ENCODE measurements at places on chromosomes 3 and 15. TPM values are rescaled to one million over a fixed set of nuclear protein-coding genes. Genes with fewer than 3 reads are reported as not detected.

- no peak for DNase-seq
- peaks cover 16% of the 10 kb centered on the region for H3K4me1 ChIP-seq
- no peaks in the 10 kb centered on the region for H3K27me3 ChIP-seq
These were observed 171.1 kb upstream of the ICE2 start for GRCh38 chr15:60649845-60650548.

The GTF2A2 gene
- 78.3 TPM for total RNA-seq

DNA sequence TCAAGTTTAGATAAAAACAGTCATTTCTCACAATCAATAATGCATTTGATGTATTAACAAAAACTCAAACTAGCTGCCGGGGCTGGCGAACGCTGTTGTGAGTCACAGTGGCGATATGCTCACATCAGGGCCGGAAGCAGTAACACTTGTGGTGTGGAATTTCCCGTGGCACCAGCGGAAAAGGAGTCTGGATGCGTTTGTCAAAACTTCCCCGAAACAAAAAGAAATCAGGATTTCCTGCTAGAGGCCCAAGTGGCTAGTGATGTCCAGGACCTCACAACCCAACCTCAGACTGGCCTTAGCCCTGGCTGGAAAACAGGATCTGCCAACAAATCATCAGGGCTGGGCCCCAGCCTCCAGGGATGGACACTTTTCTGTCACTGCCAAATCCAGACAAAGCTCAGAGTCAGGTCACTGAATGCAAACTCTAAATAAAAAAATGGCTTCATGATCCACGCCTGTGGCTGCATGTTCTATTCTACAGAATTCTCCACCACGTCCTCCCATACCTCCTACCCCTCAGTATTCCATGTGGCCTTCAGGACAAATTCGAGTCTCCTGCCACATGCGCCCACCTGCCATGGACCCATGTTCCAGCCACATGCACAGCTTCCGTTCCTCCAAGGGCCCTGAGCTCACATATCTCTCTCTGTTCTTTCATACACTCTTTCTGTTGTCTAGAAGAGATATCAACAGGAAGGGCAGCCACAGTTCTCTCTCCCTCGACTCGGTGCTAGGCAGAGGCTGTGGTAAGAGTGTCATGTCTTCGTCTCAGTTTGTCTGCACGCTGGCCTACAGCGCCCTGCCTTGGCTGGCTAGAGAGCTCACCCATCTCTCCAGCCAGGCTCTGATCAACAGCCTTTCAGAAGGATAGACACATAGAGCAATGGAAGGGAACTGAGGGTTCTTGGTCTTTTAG, 35.4 kb downstream of the EHD4 start:
- peak overlapping the region; percentile 45 for H3K27ac ChIP-seq
- no peak for DNase-seq
- no peaks in the 10 kb centered on the region for H3K27me3 ChIP-seq

GRCh38 chr3:47485812-47486211, 10.1 kb upstream of the SCAP start:
- no peak overlapping the region for H3K27ac ChIP-seq
- peaks cover 7% of the 10 kb centered on the region for H3K36me3 ChIP-seq
- H3K4me1 ChIP-seq = peaks cover 11% of the 10 kb centered on the region
- no peak for DNase-seq

DNA sequence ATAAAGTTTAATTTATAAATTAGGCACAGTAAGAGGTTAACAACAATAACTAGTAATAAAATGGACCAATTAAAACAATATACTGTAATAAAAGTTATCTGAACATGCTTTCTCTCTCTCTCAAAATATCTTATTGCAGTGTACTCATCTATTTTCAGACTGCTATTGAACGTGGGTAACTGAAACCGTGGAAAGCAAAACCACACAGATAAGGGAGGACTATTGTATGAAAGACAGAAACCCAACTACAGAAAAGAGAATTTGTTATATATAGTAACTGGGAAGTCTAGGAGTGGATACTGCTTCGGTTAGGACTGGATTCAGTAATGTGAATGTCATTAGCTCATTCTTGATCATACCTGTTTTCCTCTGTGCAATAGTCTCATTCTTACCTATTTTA, 119.3 kb upstream of the DAZL start:
- no peak for DNase-seq
- H3K27ac ChIP-seq = no peak overlapping the region
- no peak overlapping the region for H3K4me3 ChIP-seq
- no peaks in the 10 kb centered on the region for H3K27me3 ChIP-seq

DNA sequence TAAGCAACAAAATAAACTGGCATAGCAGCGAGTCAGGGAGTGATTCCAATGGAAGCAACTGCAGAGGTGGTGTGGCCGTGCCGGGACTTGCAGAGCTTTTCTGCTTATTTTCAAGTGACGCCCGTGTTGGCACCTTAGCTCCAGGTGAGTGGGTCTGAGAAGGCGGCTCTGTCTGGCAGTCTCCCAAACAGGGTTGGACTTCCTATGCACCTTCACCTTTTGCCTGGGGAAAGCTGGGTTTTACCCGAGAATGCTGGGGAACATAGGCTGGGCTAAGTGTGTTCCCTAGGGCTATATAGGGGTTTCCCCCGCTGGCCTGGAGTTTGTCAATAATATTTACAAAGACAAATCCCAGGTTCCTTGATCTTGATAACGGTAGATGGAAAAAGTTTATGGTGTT, 179.9 kb upstream of the TBL1XR1 start:
- H3K4me1 ChIP-seq = peaks cover 33% of the 10 kb centered on the region
- H3K27me3 ChIP-seq = no peaks in the 10 kb centered on the region
- H3K4me3 ChIP-seq = no peak overlapping the region
- H3K36me3 ChIP-seq = peaks cover 6% of the 10 kb centered on the region
- H3K27ac ChIP-seq = peak overlapping the region; percentile 90

The ANKRD63 gene
- 0.31 TPM for total RNA-seq

The ITPKA gene
- total RNA-seq = 0.80 TPM

The TGM5 gene
- not detected for total RNA-seq

- DNase-seq = no peak
- peaks cover 2% of the 10 kb centered on the region for H3K27me3 ChIP-seq
- H3K36me3 ChIP-seq = no peaks in the 10 kb centered on the region
- no peak overlapping the region for H3K4me3 ChIP-seq
- peaks cover under 1% of the 10 kb centered on the region for H3K4me1 ChIP-seq
These were observed 44.8 kb upstream of the SPSB4 start for GRCh38 chr3:141006344-141006743.

DNA sequence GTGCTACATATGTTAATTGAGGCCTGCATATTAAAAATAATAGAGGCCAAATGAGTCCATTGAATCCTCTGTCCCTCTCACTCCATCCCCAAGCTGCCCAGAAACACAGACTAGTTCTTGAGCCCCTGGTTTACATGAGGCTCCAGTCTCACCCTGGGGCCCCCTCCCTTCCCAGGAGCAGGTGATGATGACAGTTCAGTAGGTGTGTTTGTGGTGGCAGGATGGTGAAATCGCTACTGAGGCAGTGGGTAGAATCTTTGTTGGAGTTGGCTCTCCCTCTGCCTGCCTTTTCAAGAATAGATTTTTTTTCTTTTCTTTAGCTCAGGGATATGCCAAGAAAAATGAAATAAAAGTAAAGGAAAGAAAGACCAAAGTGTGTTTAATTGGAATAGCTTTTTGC, 288.7 kb downstream of the EPHB1 start:
- H3K27me3 ChIP-seq = peaks cover 46% of the 10 kb centered on the region
- no peak for DNase-seq
- no peaks in the 10 kb centered on the region for H3K36me3 ChIP-seq
- no peaks in the 10 kb centered on the region for H3K4me1 ChIP-seq

The RPUSD2 gene
- 11.9 TPM for total RNA-seq

- H3K36me3 ChIP-seq = no peaks in the 10 kb centered on the region
- H3K4me3 ChIP-seq = peak overlapping the region; percentile 85
- H3K27me3 ChIP-seq = peaks cover 21% of the 10 kb centered on the region
- peak overlapping the region; percentile 90 for H3K27ac ChIP-seq
- DNase-seq = no peak
- H3K4me1 ChIP-seq = peaks cover 26% of the 10 kb centered on the region
These were observed 831 bp upstream of the ROBO2 start for GRCh38 chr3:77038930-77039605.

- DNase-seq = no peak
- H3K27ac ChIP-seq = no peak overlapping the region
- peaks cover 1% of the 10 kb centered on the region for H3K27me3 ChIP-seq
- no peaks in the 10 kb centered on the region for H3K36me3 ChIP-seq
These were observed 255.7 kb upstream of the GRM7 start for GRCh38 chr3:6605227-6605626.

The SELENOS gene
- 44.7 TPM for total RNA-seq

DNA sequence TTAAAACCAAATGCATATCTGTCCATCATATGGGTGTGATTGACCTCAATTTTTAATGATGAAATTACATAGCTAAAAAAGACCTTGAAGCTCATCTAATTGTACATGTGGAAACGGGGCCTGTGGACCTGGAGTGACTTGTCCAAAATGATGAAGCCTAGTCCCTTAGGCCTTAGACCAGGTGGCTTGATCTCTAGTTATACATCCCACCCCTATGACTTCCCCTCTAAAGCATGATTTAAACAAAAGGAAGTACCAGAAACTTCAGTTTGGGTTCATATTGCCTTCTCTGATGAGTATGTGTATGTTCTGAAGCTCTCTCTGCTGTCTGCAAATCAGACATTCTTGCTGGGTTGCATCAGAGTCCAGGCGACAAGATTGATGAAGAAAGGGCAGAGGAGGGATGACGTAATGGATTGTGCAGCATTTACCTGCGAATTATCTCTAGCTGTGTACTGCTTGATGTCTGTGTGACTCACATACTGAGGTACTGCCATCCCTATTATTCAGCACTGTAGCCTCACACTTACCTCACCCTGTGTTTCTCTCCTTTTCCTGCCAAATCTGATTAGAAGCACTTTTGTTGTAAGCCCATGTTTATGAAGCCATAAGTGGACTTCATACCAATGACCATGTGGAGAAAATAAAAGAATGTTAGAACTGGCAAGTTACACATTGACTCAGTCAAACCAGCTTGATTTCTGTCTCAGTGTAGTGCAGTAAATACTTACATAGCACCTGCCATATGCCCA, 111.5 kb downstream of the FILIP1L start:
- no peaks in the 10 kb centered on the region for H3K27me3 ChIP-seq
- peak; percentile 57 for DNase-seq
- peaks cover 2% of the 10 kb centered on the region for H3K36me3 ChIP-seq
- peak overlapping the region; percentile 83 for H3K27ac ChIP-seq
- H3K4me1 ChIP-seq = peaks cover 55% of the 10 kb centered on the region

The NANOGP8 gene
- total RNA-seq = 1.2 TPM

The CEMIP gene
- 0.70 TPM for total RNA-seq

GRCh38 chr3:134279466-134279865, 28.8 kb upstream of the RYK start:
- no peak overlapping the region for H3K4me3 ChIP-seq
- H3K4me1 ChIP-seq = peaks cover 56% of the 10 kb centered on the region
- H3K27ac ChIP-seq = peak overlapping the region; percentile 74
- no peak for DNase-seq
- no peaks in the 10 kb centered on the region for H3K27me3 ChIP-seq

- no peak for DNase-seq
- no peaks in the 10 kb centered on the region for H3K4me1 ChIP-seq
- H3K36me3 ChIP-seq = no peaks in the 10 kb centered on the region
- H3K27ac ChIP-seq = no peak overlapping the region
- peaks cover 3% of the 10 kb centered on the region for H3K27me3 ChIP-seq
These were observed 215.4 kb downstream of the UACA start for GRCh38 chr15:70547846-70548487.

DNA sequence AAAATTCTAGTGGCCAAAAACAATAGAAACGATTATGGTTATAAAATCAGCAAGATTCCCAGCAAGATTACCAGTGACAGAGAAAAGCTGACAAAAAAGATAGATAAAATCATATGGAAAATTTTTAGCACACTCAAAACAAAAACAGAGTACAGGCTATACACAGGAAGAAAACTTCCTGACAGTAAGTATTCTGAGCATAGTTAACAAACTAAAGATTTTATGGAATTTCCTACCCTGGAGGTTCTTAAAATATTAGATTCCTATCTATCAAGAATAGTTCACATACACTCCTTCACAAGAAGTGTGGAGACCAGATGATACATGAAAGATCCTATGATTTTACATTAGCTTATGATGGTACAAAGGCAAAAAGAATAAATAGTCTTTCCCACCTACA, 50.8 kb downstream of the ZNF148 start:
- no peak overlapping the region for H3K4me3 ChIP-seq
- H3K36me3 ChIP-seq = peaks cover 29% of the 10 kb centered on the region
- peaks cover 12% of the 10 kb centered on the region for H3K4me1 ChIP-seq

GRCh38 chr3:42092006-42092405, 849 bp downstream of the TRAK1 start:
- peaks cover 40% of the 10 kb centered on the region for H3K36me3 ChIP-seq
- peak overlapping the region; percentile 42 for H3K27ac ChIP-seq
- H3K27me3 ChIP-seq = no peaks in the 10 kb centered on the region
- peaks cover 29% of the 10 kb centered on the region for H3K4me1 ChIP-seq
- no peak overlapping the region for H3K4me3 ChIP-seq

DNA sequence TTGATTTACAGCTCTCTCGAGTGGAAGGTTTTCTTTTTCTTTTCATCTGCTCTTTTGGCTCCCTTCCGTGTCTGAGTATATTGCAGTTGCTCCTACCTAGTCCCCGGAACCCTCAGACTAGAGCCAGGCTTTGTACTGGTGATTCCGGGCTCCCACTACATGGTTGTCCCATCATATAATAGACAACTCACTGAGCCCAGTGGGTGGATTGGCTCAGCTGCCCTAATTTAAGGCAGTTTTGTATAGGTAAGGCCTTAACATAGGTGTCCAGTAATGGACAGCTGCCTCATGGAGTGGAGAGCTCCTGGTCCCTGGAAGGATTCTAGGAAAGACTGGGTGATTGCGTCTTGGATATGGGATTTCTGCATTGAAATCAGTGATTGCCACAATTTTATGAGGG, 58.0 kb downstream of the KY start:
- H3K4me1 ChIP-seq = no peaks in the 10 kb centered on the region
- H3K27me3 ChIP-seq = peaks cover 36% of the 10 kb centered on the region
- H3K27ac ChIP-seq = no peak overlapping the region
- no peak for DNase-seq
